ENCODE measurements at places on chromosomes 5 and 9. TPM values are rescaled to one million over a fixed set of nuclear protein-coding genes. Genes with fewer than 3 reads are reported as not detected.

DNA sequence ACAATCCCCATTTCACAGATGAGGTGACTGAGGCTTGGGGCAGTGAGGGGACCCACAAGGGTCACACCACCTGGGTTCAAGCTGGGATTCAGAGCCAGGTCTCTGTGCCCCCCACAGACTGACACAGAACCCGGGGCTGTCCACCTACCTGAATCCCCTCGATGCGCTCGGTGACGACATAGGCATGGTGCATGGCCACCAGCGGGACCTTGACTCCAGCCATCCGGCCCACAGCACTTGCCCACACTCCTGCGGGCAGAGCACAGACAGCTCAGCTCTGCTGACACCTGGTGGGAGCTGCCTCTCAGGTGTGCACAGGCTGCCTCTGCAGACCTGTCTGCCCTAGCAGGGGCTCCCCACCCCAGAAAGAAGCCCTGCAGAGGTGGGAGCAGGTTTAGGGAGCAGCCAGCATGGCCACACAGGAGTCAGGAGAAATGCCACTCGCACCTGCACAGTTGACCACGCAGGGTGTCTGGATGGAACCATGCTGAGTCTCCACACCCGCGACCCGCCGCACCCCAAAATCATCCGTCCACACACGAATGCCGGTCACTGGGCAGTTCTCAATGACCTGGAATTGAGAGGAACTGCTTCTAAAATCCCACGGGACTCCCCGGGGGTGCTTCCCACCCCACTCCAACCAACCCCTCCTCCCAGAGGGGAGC lies 8.4 kb downstream of the SARDH start:
- peaks cover 15% of the 10 kb centered on the region for H3K4me1 ChIP-seq
- H3K27ac ChIP-seq: no peak overlapping the region
- H3K27me3 ChIP-seq: no peaks in the 10 kb centered on the region
- no peaks in the 10 kb centered on the region for H3K36me3 ChIP-seq
- DNase-seq: no peak

DNA sequence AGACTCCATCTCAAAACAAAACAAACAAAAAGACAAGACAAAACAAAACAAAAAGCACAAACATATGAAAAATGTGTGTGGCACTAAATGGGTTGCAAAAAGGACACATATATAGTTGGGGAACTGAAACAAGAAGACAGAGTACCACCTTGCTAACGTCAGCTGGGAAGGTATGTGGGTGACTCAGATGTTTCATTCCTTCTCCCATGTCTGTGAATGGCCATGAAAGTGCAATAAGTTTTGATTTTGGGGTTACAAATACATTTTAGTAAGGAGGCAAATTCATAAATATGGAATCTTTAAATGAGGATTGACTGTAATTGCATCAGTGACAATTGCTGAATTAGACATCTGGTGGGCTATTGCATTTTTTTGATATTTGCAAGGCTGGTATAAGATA lies 81.6 kb upstream of the KLF4 start:
- no peaks in the 10 kb centered on the region for H3K27me3 ChIP-seq
- H3K36me3 ChIP-seq: no peaks in the 10 kb centered on the region
- no peaks in the 10 kb centered on the region for H3K4me1 ChIP-seq
- no peak for DNase-seq
- H3K27ac ChIP-seq: no peak overlapping the region
- no peak overlapping the region for H3K4me3 ChIP-seq

DNA sequence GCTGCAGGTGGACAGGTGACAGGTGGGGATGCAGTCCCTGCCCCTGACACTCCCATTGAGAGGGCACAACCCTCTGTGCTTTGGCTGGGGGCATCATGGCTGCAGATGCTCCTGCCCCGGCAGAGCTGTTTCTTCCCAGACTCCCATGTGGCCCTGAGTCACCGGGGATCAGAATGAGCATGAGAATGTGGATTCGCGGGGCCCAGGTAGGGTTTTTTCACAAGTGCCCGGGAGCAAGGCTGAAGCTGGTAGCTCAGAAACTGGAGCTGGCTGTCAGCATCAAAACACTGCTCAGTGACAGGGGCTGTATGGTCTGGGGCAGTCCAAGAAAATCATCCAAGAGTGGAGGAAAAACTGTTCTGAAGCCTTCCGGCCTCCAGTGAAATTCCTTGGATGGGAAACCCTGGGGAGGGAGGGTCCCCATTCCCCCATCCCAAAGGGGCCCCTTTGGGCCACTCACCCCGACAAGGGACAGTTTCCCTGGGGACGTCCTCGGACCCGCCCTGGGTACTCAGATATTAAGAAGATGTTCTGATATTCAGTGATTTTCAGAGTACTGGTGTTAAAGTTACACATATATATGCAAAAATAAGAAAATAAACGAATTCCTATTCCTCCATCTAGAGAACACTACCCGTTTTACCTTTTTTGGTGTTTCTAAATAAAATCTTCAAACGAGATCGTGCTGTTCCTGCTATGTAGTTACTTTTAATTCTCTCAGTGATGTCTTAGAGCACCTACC lies 120.1 kb upstream of the LPCAT1 start:
- H3K27me3 ChIP-seq: peaks cover 30% of the 10 kb centered on the region
- H3K4me1 ChIP-seq: peaks cover 14% of the 10 kb centered on the region
- no peak overlapping the region for H3K27ac ChIP-seq
- no peak overlapping the region for H3K4me3 ChIP-seq
- no peak for DNase-seq
- no peaks in the 10 kb centered on the region for H3K36me3 ChIP-seq

- H3K27me3 ChIP-seq: no peaks in the 10 kb centered on the region
- no peaks in the 10 kb centered on the region for H3K36me3 ChIP-seq
- H3K27ac ChIP-seq: no peak overlapping the region
Measured at GRCh38 chr9:78407636-78408312, 110.8 kb downstream of the PSAT1 start.

The SPINK13 gene
- total RNA-seq: not detected
